Activated CD8-positive, alpha-beta memory T cell treated with anti-CD3 and anti-CD28 coated beads, Interleukin-2, amount 50 U/mL, for 4 hours (primary cell): ENCODE measurements at places on chromosomes 16 and 17.

DNA sequence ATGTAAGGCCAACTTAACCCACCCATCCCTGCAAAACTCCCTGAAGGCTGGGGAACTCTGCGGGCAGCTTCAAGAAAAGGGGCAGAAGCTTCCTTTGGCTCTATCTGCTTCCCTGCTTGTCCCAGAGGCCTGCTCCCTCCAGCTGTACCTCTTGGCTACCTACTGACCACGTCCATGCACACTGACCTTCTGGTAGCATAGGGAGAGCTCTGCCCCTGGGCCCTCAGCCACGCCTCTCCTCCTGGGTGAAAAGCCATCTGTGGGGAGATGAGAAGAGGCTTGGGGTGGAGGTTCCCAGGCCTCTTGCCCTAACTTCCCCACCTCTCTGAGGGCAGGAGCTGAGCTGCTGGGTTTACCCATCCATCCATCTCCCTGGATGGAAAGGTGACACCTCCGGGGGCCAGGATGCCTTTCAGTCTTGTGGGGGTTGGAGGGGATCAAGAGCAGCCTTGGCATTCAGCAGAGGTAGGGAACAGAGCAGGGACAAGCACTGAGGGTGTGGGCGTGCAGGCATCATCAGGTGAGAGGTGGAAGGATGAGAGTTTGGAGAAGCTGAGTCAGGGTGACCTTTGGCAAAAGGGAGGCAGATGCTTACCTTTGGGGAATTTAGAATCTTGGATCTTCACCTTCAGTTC is 23.4 kb upstream of the MFSD6L start:
- DNase-seq: no peak

- no peak for DNase-seq
Measured at GRCh38 chr17:72344613-72345012, 223.8 kb downstream of the SOX9 start.

DNA sequence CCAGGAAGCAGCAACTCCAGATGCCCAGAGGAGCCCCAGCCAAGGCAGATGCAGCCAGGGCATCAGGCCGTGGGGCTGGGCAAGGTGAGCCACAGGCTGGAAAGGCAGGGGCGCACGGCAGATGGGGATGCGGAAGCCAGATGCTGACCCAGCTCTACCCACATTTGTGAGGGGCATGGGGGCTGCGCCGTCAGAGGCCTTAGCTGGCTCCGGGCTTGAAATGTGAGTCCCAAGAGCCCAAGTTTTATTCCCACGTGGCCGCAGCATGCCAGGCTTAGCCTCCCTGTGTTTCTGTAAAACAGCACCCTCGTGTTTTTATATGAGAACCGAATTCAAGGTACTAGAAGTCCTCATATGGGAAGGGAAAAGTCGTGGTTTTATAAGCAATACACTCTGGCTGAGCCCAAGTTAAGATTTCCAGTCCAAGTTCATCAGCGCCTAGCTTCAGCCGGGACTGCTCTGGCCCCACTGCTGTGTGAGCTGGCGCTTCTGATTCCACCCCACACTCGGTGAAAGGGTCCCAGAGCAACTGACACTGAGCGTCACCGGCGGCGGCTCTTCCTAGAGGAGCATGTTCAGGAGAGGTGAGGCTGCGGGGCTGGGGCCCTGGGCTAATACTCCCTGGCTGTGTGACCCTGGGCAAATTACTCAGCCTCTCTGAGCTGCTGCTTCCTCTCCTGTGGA is 6.7 kb upstream of the C16orf95 start:
- no peak for DNase-seq

- DNase-seq: no peak
Measured at GRCh38 chr16:81436386-81436785, 8.2 kb upstream of the CMIP start.

GRCh38 chr17:78615631-78616030 is 38.4 kb upstream of the DNAH17 start:
- no peak for DNase-seq

GRCh38 chr17:79189305-79189704 is 114.7 kb downstream of the ENGASE start:
- no peak for DNase-seq

DNA sequence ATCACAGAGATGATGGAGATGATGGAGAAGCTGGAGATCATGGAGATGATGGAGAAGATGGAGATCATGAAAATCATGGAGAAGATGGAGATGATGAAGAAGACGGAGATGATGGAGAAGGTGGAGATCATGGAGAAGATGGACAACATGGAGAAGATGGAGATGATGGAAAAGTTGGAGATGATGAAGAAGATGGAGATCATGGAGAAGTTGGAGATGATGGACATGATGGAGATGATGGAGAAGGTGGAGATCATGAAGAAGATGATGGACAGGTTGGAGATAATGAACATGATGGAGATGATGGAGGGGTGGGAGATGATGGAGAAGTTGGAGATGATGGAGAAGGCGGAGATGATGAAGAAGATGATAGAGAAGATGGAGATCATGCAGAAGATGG is 34.5 kb downstream of the RBFOX3 start:
- DNase-seq: no peak

DNA sequence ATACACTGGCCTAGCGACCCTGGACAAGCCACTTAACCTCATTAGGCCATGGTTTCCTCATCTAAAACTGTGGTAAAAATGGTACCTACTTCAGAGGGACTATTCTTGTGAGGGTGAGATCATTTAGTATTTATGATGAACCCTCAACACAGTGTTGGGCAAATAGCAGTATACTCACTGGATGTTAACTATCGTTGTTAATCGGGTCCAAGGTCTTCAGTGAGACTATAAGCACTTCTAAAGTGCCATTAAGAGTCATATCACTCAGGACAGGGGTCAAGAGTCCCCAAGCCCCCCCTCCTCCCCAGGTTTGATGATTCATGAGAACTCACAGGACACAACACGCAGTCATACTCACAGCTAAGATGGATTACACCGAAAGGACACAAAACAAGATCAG is 11.0 kb downstream of the TK2 start:
- no peak for DNase-seq

DNA sequence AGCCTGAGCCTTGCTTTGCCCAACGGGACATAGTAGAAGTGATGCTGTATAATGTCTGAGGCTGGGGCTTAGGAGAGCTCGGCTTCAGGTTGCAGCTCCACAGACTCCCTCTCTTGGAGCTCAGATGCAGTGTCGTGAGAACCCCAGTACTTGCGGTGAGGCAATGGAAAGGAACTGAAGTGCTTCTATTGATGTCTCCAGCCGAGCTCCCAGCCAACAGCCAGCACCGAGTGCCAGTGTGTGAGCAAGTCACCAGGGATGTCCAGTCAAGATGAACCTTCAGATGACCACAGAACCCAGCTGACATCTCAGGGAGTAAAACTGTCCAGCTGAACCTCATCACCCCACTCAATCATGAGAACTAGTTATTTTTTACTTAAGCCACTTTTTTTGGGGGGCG is 268.1 kb downstream of the IRF8 start:
- no peak for DNase-seq

- DNase-seq: no peak
Measured at GRCh38 chr16:89050868-89051311, 42.8 kb upstream of the ACSF3 start.

DNA sequence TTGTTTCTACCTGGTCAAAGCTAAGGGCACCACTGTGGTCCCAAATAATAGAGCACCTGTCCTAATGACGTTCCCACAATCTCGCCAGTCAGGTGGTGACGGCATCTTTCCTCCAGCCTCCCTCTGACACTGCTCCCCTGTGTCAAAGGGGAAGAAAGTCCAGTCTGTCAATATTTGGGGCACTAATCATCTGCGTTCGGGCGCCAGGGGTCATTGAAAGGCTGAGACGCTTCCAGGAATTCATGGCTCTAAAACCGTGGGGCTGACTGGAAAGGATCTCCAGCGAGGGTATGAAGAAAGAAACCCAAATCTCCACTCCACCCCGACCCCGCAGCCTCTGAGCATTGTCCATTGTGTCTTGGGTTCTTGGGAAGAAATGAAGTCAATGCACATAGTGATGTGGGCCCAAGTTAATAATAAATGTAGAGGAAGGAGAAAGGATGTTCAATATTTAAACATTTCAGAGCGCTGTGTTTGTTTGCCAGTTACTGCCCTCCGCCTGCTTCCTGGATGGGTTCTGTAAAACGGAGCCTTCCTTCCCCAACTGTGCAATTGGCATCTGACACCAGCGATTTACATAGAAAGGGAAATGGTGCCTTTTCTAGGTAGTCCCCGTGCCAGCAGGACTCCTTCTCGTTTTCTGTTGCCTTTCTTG is 103.2 kb downstream of the SOCS1 start:
- no peak for DNase-seq

- DNase-seq: no peak
Measured at GRCh38 chr16:15749985-15750384, 99.9 kb downstream of the NDE1 start.

GRCh38 chr16:693766-694165 is 3.6 kb upstream of the WDR24 start:
- peak; percentile 64 for DNase-seq

- DNase-seq: no peak
Measured at GRCh38 chr17:49688848-49689247, 11.0 kb upstream of the SPOP start.

GRCh38 chr17:79849953-79850352 is 10.7 kb upstream of the CBX4 start:
- no peak for DNase-seq

- DNase-seq: no peak
Measured at GRCh38 chr17:79473111-79473875, 137.6 kb downstream of the RBFOX3 start.

- peak; percentile 92 for DNase-seq
Measured at GRCh38 chr17:2399572-2400473, 1.0 kb downstream of the MNT start.

- no peak for DNase-seq
Measured at GRCh38 chr17:11138023-11138422, 103.0 kb upstream of the SHISA6 start.

DNA sequence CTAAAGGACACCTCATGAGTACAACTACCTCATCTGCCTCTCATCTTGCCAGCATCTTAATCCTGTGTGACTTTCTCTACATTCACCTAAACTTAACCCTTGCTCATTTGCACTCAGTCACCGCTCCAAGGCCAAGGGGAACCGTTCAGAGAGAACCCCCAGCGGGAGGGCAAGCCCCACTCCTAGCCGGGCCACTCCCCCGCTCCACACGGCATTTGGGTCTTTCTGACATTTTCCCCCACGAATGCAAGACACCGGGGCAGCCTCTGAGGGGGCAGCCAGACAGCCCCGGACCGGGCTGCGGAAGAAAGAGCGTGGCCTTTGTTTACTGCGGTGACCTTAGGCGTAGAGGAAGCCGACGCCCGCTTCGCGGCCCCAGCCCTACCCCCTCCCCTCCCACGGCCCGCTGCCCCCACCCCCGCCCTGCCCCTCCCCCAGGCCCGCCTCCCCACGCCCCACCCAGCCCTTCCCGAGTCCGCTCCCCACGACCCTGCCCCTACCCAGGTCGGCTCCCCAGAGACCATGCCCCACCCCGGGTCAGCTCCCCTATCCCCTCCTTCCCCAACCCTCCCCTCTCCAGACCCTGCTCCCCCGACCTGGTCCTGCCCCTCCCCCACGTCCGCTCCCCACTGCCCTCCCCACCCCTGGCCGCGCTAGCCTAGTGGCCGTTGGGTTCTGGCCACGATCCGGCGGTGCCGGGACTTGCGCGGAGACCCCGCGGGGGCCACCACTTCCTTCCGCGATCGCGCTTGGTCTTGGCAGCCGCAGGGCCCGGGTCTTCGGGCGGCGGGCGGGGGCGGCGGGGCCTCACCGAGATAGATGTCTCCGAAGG is 789 bp downstream of the CSNK1D start:
- DNase-seq: peak; percentile 56

DNA sequence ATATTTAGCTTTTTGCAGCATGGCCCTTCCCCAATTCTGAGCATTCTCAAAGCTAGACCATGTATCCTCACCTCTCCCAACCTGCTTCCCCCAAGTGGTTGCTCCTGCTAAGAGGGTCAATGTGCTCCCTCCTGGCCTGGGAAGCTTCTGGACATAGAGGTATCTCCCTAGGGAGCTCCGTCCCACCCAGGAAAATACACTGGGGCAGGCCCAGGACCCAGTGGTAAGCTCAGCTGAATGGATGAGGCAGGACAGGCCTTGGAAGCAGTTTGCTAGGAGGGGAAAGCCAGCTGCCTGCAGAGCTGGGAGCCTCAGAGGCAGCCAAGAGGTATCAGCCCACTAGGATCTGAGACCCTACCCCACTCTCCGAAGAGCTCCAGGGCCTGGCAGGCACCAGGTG is 1721.6 kb downstream of the TP53TG3F start:
- DNase-seq: no peak

DNA sequence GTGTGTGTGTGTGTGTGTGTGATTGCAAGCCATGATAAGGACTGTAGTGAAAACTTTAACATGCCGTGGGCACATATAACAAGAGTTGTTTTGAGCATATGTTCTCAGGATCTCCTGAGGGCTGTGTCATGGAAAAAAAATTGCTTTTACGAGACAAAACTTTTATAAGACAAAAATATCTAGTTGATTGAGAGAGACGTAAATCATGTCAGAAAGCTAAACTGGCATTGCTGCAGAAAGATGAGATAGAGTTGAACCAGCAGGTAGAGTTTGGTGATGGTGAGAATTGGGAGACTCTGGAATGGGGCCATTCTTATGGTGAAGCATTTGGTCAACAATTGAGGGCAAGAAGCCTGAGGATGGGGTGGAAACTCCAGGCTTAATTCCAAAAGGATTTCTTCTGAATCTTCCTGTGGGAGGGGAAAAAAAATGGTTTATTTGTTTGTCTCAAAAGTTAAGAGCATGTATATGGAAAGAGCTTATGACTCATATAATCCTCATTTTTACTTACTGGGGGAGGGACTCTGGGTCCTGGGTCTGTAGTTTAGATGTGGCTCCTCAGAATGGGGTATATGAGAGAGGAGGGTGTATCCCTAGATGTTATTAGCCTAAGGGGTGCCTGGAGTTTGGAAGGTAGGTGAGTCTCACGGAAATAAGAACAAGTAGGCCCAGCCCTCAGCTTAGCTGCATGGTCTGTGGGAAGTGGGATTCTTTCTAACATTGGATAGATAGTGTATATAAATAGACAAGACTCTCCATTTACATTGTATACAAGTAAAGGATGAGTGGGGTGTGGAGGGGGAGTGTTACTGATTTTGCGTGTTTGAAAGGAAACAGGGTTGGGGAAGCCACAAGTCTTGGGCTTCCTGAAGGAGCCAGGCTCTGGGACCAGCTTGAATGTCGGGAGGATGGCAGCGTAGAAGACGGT is 7.1 kb downstream of the MINK1 start:
- no peak for DNase-seq

GRCh38 chr16:8936421-8936820 is 27.3 kb downstream of the USP7 start:
- peak; percentile 80 for DNase-seq

- no peak for DNase-seq
Measured at GRCh38 chr16:732936-733335, 6.0 kb downstream of the HAGHL start.

- DNase-seq: peak; percentile 51
Measured at GRCh38 chr17:75077496-75078283, 10.1 kb upstream of the SLC16A5 start.
